NCI-H446 (cell line): ENCODE measurements at places on chromosomes 3 and 15.

- DNase-seq: no peak
Measured at GRCh38 chr15:75763137-75763611, 50.5 kb upstream of the CSPG4 start.

DNA sequence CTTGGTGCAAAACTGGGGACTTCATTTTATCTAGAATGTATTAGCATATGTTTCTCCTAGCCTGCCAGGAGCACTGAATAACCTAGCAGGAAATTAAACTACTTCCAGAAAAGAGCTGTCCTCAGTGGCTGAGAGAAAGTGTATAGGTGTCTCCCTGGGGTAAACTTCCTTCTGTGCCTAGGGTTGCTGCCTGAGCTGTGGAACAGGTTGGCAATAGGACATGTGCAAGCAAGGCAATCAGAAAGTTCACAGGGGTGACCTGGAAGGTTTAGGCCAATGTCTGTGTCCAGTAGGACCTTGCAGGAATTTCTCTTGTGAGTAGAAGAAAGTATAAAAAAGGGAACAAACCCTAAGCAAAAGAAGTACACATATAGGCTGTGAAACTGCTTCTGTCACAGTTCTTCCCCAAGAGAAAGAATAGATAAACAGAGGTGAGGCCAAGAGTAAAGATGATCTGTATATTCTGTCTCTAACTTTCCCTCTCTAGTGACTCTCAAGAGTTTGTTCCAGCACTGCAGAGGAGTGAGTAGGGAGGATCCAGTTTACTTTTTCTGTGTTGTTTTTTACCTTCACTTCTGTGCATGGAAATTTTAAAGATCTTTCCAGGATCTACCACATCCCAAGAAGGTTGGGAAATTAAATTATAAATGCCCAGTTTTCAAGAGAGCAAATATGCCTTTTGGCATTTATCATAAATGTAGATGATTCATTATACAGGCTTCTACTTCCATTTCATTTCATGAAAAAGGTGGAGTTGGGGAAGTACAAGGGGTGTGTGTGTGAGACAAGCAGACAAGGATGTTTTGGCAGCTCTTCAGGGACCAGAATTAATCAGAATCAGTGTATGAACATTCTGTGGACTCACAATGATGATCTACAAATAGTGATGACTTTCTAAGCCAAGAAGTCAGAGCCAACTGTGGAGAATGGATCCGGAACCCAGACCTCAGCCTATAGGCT lies 155.2 kb downstream of the RBPMS2 start:
- DNase-seq: no peak

- no peak for DNase-seq
Measured at GRCh38 chr3:102605153-102605552, 170.3 kb downstream of the ZPLD1 start.

- DNase-seq: no peak
Measured at GRCh38 chr3:195736866-195737490, 16.2 kb downstream of the MUC20 start.

GRCh38 chr15:70469651-70470555 lies 293.5 kb downstream of the UACA start:
- DNase-seq: no peak

DNA sequence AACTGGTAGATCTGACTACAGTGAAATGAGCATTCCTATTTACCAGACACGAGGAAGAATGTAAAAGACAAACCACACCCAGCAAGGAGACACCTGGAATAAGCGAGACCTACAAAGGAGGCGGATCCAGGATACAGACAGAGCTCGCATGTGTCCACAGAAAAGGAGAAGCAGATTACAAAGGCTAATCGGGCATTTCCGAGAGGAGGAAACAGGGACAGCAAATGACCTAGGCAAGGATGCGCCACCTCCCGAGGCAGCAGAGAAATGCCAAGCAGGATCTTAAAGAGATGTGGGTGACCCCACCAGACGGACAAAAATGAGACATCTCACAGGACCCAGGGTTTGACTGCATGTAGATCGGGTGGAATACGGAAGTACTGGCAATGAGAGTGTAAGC lies 63.2 kb upstream of the IQSEC1 start:
- no peak for DNase-seq
